ENCODE measurements at places on chromosomes 7 and 10. TPM values are rescaled to one million over a fixed set of nuclear protein-coding genes. Genes with fewer than 3 reads are reported as not detected.

DNA sequence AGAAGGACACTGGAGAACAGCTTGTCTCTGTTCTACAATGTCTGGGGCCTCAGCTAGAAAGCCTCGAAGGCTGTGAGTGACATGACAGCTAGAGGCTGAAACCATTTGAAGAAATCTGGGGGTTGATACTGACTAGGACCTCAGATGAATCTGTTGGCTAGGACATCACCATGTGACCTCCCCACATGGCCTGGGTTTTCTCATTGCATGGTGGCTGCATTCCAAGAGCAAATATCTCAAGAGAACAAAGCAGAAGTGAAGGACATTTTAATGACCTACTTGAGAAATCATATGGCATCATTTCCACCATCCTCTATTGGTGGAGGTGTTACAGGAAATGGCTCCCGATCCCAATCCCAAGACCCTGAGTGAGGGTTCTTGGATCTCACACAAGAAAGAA is 450.6 kb upstream of the AUTS2 start:
- H3K27ac ChIP-seq: no peak overlapping the region
- no peak for DNase-seq
- no peak overlapping the region for H3K4me3 ChIP-seq
- no peaks in the 10 kb centered on the region for H3K36me3 ChIP-seq

COL13A1 gene
- 2.9 TPM for total RNA-seq

DNA sequence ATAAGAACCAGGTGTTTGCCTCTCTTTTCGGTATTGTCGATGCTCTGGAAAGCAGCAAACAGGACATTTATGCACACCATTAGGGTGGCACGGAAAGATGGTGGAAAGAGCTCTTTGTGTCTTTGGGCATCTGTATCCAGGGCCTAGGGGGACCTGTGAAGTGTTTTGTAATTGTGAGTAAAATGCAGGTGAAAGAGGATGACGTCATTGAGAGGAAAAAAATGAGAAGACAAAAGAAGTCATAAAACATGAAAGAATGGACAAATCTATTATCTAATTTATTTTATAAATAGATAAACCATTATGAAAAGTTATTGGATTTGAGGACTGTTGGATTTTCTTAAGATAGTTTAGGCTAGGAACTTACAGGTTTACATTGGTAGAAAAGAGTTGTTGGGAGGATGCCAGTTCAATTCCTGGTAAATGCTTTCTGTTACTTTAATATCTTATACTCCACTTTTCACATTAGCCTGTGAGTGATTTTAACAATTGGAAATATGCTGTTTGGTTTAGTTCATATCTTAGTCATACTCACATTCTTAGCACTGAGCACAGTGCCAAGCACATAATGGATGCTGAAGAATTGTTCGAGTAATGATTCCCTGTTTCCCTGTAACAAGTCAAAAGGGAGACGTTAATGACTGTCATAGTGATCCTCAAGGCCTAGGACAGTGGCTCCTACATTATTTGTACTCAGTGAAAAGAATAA is 62.6 kb downstream of the EXOC4 start:
- no peak overlapping the region for H3K4me3 ChIP-seq
- no peaks in the 10 kb centered on the region for H3K27me3 ChIP-seq
- DNase-seq: no peak

- no peak for DNase-seq
- no peak overlapping the region for H3K4me3 ChIP-seq
- no peak overlapping the region for H3K27ac ChIP-seq
- no peaks in the 10 kb centered on the region for H3K36me3 ChIP-seq
- peaks cover 32% of the 10 kb centered on the region for H3K4me1 ChIP-seq
Measured at GRCh38 chr7:134818613-134819345, 39.3 kb downstream of the CALD1 start.

- H3K27ac ChIP-seq: no peak overlapping the region
- H3K4me3 ChIP-seq: no peak overlapping the region
- no peak for DNase-seq
- peaks cover 29% of the 10 kb centered on the region for H3K4me1 ChIP-seq
Measured at GRCh38 chr7:74220229-74220628, 10.4 kb downstream of the LAT2 start.

DNA sequence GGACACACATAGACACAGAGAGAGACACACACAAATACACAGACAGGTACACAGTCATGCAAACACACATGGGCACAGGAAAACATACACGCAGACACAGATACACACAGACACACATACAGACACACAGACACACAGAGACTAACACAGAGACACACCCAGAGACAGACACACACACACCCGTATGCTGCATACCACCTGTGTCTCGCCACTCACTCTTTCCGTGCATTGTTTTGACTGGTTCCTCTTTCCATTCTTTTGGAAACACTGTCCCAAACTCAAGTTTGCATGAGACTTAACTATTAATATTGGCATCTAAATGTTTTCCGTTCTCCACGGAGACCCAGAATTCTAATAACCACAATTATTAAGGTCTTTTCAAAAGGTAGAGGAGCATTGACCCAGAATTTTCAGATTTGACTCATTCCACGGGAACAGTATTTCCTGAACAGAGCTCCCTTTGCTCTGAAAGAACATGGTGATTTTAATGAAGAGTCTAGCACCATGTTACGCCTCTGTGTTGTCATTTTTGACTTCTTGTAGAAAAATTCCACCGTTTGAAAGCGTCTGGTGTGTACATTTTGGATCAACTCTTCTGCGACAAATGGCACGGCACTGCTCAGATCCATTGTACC is 141.2 kb upstream of the RNF32 start:
- no peaks in the 10 kb centered on the region for H3K36me3 ChIP-seq
- H3K27me3 ChIP-seq: no peaks in the 10 kb centered on the region
- H3K4me3 ChIP-seq: no peak overlapping the region
- H3K4me1 ChIP-seq: no peaks in the 10 kb centered on the region

GRCh38 chr7:46146454-46147255 is 225.6 kb upstream of the IGFBP3 start:
- no peaks in the 10 kb centered on the region for H3K27me3 ChIP-seq
- H3K36me3 ChIP-seq: no peaks in the 10 kb centered on the region
- DNase-seq: peak; percentile 27
- peaks cover 13% of the 10 kb centered on the region for H3K4me1 ChIP-seq
- H3K27ac ChIP-seq: no peak overlapping the region

GRCh38 chr10:91210435-91210834 is 10.0 kb upstream of the PCGF5 start:
- H3K27me3 ChIP-seq: no peaks in the 10 kb centered on the region
- H3K4me1 ChIP-seq: peaks cover 22% of the 10 kb centered on the region

STRA8 gene
- total RNA-seq: not detected

- no peak for DNase-seq
- peaks cover 47% of the 10 kb centered on the region for H3K36me3 ChIP-seq
- H3K27ac ChIP-seq: peak overlapping the region; percentile 92
- H3K27me3 ChIP-seq: no peaks in the 10 kb centered on the region
- no peak overlapping the region for H3K4me3 ChIP-seq
Measured at GRCh38 chr7:32588657-32589056, 93.4 kb downstream of the AVL9 start.

Data from heart right ventricle (tissue), 16 donors.